ENCODE measurements at places on chromosomes 3 and 15.
A peak's percentile ranks its signal among the peaks of the same experiment; 100 is the strongest.

- no peak for DNase-seq
Observed at GRCh38 chr3:169250000-169250399, 413.5 kb downstream of the MECOM start.

GRCh38 chr3:175890066-175890465, 1030.9 kb downstream of the NAALADL2 start:
- DNase-seq: no peak

- DNase-seq: no peak
Observed at GRCh38 chr3:138492980-138493675, 58.7 kb downstream of the ESYT3 start.

DNA sequence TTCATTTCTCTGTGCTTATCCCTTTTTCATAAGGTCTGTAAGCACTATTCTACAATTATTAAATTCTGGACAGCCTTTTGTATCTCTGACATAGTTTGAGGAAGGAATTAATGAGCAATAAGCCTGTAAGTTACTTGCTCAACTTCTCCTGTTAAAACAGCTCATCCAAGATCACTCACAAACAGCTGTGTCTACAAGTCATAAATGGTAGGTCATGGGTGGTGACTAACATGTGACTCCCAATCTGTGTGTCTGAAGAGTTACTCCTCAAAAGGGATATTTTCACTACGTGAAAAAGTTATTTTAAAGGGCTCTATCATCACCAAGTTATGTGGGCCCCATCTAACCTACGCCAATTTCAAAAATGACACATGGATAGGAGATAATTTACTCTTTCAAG, 145.2 kb upstream of the CBLB start:
- DNase-seq: no peak

DNA sequence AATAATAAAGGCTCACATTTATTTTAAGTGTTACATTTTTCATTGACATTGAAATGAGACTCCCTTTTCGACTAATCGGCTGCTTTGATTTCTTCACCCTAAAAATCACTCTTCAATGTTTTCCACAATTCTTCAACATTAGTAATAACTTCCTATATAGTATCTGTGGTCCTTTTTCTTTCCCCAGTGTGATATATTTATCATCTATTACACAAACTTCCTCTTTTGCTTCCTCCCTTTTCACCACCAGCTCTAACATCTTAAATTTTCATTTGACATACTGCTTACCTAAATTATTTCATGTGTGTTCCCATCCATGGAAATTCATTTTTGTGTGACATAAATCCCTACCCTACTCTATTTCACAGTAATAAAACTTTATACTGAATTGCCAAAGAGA, 244.4 kb downstream of the TIGIT start:
- no peak for DNase-seq

GRCh38 chr15:46456456-46456855, 821.6 kb downstream of the SQOR start:
- no peak for DNase-seq

- DNase-seq: no peak
Observed at GRCh38 chr15:37679627-37680026, 254.8 kb upstream of the TMCO5A start.

DNA sequence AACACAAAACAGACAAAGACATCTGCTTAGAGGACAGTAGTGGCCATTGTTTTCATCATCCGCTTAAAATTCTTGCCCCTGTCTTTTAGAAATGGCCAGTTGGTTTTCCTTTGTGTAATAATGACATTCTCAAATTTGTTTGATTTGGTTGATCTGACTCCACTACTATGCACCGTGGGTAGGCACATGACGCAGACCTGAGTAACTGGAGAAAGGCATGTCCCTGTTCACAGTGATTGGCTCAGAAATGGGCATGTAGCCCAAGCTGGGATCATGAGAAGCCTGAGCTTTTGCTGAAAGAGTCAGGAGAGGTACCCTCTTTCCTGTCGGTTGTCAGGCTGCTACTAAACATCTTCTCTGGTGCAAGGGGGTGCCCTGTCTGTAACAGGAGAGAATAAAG, 36.6 kb upstream of the MAGI1 start:
- no peak for DNase-seq

DNA sequence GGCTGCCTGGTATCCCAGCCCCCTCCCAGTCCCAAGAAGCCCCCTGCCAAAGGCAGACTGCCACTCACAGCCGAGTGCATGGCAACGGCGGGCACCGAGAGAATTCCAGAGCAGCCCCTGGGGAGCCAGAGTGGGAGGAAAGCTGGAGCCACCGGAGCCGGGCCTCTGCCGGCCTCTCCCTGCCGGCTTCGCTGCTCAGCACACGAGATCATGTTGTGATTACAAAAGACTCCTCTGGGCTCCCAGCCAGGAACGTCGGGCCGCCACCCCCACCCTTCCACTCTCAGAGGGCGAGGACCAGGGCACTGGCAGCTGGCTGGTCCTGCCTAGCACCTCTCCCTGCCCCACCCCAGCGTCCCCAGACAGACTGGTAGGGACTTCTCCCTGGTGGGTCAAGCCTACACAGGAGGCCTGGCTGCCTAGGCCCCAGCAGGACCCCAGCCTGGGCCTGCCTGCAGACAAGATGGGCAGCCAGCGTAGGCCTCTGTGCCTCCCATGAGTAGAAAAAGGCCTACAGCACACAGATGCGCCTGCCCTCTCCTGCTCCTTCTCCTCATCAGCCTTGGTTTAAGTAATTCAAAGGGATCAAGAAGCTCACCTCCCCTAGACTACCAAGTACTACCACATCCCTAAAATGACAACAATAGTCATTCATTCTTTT, at the start of gene CCDC9B:
Gene CCDC9B (minus strand): TSS at position 200 of the 661 bp plus-strand sequence. CDS start 120 bp downstream, at position 80.
- DNase-seq: no peak

GRCh38 chr3:177220136-177220974, 23.1 kb upstream of the TBL1XR1 start:
- DNase-seq: no peak

DNA sequence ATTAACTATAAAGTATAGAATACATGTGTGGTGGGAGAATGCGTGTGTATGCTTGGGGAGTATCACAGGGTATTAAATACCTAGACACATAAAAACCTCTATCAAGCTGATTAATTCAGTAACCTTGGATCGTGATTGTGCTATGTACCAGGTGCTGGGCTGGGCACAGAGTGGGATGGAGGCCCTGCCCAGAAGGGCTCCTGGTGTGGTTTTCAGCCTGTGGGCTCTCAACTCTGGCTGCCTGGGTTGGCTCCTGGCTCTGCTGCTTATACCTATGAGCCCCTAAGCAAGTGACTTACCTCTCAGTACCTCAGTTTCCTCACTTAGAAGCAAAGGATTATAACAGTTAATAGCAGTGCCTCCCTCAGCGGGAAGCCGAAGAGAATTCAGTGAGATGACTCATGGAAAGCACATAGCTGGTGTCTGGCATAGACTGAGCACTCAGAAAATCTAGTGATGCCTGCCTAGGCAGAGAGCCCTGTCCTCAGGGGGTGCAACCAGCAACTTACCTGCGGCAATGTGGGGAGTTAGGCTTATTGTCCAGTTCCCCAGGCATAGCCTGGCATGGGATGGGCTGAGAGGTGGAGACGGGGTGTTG, 90.6 kb upstream of the MYZAP start:
- no peak for DNase-seq

DNA sequence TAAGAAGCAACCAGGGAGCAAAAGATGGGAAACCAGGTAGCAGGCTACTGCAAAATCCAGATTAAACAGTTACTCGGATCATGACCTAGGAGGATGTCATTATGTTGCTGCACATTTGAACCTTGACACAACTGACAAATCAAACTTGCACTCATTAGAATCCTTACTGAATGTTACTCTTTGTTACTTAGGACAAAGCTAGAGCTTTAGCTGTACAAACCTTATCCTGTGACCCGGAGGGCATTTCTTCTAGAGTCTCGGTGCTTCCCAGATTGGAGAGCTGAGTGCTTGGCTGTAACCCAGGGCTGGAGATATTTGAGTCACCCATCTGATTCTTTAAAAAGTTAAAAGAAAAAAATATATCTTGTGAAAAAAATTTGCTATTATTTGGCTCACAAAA, 43.4 kb downstream of the DCP1A start:
- no peak for DNase-seq

GRCh38 chr3:27756877-27757276, 34.8 kb upstream of the EOMES start:
- no peak for DNase-seq

GRCh38 chr3:150760431-150761200, 2.4 kb downstream of the SIAH2 start:
- no peak for DNase-seq

DNA sequence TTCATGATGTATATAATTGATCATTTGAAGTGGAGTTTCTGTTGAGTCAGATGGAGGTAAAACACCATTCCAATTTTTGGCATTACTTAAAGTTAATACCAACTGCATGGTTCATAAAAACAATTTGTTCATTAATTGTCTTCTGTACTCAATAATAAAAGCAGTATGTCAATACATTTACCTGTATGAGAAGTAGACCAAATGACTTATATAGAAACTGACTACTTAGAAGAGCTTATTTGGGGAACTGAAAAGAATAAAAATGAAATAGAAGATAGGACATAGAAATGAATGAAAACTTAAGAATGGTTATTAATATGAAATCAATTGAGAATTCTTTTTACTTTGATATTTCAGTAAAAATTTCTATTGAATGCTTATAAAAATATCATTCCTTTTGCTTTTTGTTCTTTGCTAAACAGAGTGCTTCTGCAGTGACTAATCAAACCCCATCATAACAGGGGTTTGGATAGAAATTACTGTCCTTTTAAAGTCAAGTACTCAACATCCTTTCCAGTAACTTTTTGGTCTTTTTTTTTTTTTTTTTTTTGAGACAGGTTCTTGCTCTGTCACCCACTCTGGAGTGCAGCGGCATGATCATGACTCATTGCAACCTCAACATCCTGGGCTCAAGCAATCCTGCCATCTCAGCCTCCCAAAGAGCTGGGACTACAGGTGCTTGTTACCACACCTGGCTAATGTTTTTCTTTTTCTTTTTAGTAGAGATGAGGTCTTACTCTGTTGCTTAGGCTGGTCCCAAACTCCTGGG, 6.5 kb upstream of the CRYBG3 start:
- no peak for DNase-seq

GRCh38 chr3:184345317-184346144, 8.1 kb downstream of the FAM131A start:
- DNase-seq: no peak

- no peak for DNase-seq
Observed at GRCh38 chr3:45319996-45320305, 68.4 kb upstream of the LARS2 start.

- DNase-seq: no peak
Observed at GRCh38 chr3:174438501-174439145, 420.5 kb upstream of the NAALADL2 start.

DNA sequence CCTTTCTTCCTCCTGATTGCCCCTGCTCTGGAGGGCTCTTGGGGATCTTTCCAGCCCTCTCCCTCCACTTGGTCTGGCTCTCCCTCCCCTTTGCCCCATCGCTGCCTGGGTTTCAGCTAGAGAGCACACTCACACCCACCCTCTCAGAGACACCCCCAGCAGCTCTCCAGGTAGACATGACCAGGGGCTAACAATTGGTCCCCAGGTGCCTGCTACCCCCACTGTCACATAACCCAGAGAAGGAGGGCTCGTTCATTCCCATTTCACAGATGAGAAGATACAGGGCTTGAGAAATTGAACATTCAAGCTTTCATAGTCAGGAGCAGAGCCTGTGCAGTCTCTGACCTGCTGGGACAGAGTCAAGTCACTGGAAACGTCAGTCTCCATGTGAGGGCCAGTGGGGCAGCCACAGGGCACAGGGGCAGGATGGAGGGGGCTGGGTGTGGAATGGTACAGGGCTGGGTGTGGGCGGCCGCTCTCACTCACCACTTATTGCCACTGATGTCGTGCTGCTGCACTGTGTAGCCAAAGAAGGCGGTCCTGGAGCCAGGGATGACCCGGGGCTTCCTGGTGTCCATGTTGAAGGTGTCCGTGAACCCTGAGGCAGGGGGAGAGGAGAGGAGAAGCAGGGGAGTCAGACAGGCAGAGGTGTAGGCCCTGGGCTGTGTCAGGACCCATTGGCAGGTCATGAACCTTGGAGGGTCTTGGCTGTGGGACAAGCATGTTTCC, 29.4 kb downstream of the ITGA11 start:
- DNase-seq: no peak

DNA sequence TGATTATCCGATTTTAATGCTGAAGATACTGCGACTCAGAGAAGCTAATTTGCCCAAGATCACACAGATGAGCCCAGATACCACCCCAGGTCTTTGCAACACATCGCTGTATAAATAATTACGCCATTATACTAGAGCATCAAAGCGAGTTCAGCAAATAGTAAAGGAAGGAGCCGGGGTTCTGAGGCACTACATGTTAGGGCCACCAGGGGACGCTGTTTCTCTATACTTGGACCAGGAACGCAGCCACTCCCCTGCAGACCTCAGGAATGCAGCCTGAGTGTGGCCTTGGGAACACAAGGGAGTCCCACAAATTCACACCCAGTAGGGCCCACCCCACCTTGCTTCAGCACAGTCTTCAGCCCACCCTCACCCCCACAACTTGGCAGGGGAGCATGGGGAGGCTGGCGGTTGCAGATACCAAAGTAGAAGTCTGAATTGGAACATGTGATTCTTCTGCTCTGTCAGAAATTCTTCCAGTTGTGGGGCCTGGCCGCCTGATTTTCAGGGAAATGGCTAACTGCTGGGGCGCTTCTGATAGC, 57.8 kb upstream of the RYK start:
- peak; percentile 53 for DNase-seq

DNA sequence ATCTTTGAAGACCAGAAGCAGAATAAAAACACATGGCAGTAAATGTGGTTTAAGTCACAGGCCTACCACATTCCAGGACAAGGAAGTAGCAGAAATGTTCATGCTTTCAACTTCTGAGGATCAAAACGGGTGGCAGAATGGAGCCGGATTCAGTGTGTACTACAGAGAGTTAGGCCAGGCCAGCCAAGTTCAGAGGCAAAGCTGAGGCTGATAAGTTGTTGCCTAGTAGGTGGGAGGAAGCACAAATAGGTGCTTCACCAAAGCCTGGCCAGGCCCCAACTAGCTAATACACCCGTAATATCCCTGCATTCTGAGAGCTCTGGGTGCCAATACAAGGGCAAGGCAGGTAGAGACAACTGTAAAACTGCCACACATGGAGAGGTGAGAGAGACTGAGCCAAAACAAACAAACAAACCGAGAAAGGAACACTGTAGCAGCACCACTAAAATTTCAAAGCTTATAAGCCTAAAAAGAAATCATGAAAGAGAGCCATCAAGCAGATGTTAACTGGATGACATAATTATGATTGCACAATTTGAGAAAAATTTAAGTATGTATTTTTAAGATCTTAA, 156.4 kb upstream of the CBLB start:
- DNase-seq: no peak

- DNase-seq: no peak
Observed at GRCh38 chr15:70251246-70251990, 153.7 kb upstream of the TLE3 start.

GRCh38 chr3:176632925-176633324, 564.4 kb downstream of the TBL1XR1 start:
- no peak for DNase-seq

DNA sequence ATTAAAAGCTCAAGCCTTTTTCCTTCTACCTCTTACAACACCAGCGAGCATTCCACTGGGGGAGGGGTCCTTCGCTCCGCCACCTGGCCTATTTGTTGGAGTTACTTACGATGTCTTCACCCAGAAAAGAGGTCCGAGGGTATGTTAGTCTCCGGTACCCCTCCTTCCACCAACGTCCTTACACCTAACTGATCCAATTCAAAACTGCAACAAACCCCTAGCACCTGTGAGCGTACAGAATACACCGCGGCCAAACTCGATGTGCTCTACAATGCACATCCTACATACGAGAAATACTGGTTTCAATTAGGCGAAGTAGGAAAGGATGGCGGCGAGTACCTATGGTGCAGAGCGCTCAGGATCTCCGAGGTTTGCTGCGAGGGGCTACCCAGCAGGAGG, 944 bp downstream of the SLITRK3 start:
- no peak for DNase-seq

GRCh38 chr3:173945806-173946205, 548.3 kb downstream of the NLGN1 start:
- no peak for DNase-seq
